ENCODE measurements at places on chromosomes 7 and 10. TPM values are rescaled to one million over a fixed set of nuclear protein-coding genes. Genes with fewer than 3 reads are reported as not detected.

Gene NPC1L1
- not detected for total RNA-seq

Gene OR9A2
- total RNA-seq, result not detected

Gene ANAPC16
- total RNA-seq, result 54.7 TPM

Gene DGKI
- total RNA-seq, result 0.15 TPM

Gene SEMA3E
- total RNA-seq, result not detected

Measured in epithelial cell of umbilical artery (primary cell).